ENCODE measurements at places on chromosomes 11 and 22.

DNA sequence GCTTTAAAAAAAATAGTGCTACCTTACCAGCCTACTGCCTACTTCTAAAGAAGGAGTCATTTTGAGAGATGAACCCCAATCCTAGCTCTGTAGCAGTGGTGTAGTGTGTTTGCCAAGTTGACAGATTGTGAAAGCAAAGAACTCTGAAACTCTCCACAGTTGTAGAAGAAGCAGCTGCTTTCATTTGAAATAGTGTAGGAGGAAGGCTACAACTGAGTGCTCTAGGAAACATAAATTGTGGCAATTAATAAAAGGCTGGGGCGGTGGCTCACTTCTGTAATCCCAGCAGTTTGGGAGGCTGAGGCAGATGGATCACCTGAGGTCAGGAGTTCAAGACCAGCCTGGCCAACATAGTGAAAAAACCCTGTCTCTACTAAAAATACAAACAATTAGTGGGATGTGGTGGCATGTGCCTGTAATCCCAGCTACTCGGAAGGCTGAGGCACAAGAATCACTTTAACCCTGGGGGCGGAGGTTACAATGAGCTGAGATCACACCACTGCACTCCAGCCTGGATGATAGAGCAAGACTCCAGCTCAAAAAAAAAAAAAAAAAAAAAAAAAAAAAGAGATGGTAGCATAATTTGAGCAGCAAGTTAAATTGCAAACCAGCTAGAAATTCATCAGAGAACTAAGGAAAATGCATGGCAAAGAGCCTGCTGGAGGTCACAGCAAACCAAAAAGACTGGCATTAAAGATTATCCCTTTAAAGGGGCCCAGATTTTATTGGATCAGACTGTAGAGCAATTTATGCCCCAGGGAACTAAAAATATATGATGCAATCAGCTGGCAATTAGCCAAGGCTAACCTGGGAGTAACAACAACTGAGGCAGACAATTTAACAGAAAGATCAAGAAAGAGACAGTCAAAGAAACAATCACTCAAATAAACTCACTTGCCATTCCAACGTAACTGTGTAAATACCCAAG, 112.6 kb downstream of the LUZP2 start:
- DNase-seq = no peak

DNA sequence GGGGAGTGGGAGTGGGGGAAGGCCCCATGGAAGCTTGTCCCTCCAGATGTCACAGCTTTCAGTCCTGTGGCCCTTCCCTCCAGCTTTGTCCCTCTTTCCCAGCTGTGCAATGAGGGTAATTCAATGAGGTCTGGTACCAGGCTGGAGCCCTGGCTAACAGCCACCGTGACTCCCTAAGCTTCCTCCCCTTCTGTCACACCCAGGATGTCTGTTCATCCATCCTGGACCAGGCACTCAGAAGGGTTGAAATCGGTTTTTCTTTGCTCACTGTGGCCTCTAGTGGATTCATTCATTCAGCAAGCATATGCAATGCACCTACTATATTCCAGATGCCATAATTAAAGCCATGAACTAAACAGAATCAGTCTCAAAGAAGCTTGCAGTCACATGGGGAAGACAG, 38.7 kb downstream of the SYT13 start:
- DNase-seq = no peak

GRCh38 chr11:99555486-99555885, 534.7 kb downstream of the CNTN5 start:
- no peak for DNase-seq

DNA sequence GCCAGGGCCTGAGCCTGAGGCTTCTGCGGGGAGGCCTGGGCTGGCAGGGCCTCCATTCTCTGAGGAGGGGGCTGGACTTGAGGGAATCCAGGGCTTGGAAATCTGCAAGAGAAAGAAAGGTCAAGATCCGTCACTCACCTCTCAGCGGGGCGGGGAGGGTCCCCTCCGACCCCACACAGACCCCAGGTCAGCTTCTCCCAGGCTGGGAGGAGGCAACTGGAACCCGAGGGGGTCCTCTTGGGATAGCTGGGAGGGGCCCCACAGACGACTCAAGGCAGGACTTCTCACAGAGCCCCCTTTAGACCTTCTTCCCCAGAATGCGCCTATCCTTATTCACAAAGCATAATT, 11.0 kb downstream of the TNKS1BP1 start:
- DNase-seq = no peak

GRCh38 chr11:65548395-65548794, 9.8 kb downstream of the LTBP3 start:
- no peak for DNase-seq

- DNase-seq = no peak
Observed at GRCh38 chr11:91243051-91243450, 981.6 kb upstream of the FAT3 start.

DNA sequence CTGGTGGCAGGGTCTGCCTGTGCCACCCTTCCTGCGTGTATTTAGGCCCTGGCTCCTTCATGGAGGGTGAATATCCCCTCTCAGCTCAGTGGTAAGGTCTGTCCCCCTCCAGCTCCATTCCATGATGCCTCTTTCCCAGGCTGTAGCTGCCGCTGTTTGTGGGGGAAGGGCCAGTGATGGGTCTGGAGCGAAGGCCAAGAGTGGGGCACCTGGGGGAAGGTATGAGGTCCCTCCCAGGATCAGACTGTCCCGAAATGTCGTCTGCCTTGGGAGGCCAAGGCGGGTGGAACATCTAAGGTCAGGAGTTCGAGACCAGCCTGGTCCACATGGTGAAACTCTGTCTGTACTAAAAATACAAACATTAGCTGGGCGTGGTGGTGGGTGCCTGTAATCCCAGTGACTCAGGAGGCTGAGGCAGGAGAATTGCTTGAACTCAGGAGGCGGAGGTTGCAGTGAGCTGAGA, 1.1 kb downstream of the CD151 start:
- DNase-seq = peak; percentile 52

DNA sequence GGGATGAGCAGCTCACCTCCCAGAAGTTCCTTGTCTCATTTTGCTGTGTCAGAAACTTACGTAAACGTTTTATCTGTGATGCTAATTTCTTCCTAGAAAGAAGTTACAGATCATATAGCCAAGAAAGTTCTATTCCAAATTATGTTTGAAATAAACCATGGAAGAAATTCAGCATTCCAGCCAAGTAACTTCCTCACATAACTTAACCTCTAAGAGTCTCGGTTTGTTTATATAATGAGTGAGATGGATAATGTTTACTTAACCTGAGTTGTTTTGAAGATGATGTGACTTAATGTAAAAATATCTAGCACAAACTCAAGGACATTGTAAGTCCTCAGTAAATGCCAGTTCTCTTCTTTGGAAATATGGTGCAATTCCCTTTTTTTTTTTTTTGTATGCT, 8.9 kb upstream of the MUC15 start:
- DNase-seq = no peak

DNA sequence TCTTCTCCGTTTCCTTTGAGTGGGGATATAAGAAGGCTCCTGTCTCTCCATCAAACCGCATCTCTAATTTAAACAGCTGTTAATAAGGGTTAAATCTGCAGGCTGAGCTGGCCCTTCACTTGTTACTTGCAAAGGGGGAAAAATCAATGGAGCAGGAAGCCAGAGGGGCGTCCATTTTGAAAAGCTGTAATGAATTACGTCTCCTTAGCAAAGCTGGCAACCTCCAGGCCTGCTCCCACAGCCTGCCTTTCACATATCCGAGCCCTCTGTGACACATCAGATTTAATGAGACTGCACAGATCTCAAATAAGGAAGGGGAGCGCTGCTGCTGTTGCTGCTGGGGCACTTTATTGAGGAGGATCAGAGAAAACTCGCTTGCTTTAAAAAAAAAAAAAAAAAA, 320.8 kb downstream of the BLID start:
- DNase-seq = peak; percentile 38
